ENCODE measurements at places on chromosomes 16 and 17. TPM values are rescaled to one million over a fixed set of nuclear protein-coding genes. Genes with fewer than 3 reads are reported as not detected.

The CCDC200 gene
- total RNA-seq: not detected

The GAST gene
- total RNA-seq: not detected

GRCh38 chr17:57667461-57667923, 77.6 kb downstream of the CCDC182 start:
- no peak for DNase-seq

DNA sequence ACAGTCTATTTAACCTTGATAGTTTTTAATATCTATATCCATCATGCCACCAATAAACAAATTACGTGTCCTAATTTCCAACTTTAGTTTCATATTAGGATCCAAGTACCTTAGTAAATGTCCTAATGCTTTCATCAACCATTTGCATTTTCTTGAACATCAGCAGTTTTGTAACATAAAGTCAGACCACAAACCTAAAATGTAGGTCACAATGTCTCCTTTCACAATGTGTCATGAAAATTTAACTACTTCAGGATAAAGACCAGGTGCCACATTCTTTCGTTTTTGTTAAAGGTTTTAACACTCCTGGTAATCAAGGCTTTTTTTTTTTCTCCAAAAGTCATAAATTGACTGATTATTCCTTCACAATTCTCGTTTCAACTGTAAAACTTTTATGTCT, 310.7 kb upstream of the PMFBP1 start:
- DNase-seq: no peak

- DNase-seq: no peak
These were observed 23.0 kb downstream of the RANBP10 start for GRCh38 chr16:67783353-67783725.
